ENCODE measurements at places on chromosomes 1 and 21.

DNA sequence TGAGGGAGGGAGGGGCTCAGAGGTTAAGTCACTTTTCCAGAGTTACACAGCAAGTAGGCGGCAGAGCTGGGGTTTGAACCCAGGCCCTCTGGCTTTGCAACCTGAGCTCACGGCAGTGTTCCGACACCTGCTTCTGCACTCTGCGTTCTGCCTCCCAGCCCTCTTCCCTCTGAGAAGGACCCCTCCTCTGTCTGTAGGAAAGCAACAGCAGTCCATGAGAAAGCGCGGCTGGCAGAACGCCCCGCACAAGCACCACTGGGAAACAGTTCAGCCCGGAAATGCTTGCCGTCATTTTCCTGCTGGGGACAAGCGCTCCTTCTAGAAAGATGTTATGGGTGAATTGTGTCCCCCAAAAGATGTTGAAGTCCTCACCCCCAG, 241.1 kb downstream of the NPHP4 start:
- no peak for DNase-seq

GRCh38 chr1:63368131-63368530, 704 bp downstream of the ALG6 start:
- DNase-seq = peak; percentile 1

DNA sequence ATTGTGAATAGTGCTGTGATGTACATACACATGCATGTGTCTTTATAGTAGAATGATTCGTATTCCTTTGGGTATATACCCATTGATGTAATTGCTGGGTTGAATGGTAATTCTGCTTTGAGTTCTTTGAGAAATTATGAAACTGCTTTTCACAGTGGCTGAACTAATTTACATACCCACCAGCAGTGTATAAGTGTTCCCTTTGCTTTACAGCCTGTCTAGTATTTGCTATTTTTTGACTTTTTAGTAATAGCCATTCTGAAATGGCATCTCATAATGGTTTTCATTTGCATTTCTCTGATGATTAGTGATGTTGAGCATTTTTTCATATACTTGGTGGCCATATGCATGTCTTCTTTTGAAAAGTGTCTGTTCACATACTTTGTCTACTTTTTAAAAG, 54.5 kb upstream of the FAM78B start:
- DNase-seq = no peak

DNA sequence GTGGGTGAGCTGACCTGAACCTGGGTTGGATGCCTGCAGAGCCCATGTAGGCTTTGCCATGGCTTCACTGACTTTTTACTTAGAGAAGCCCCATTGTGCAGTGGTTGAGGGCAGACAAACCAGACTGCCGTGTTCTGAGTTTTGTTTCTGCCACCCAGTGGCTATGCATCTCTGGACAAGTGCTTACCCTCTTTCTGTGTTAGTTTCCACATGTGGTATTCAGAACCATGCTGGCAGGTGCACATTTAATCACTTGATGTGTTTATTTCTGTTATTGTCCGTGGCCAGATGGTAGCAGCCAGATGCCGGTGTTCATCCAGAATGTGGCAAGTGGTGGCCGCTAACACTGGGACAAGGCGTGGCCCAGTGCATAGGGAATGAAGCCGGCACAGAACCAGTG, 10.3 kb upstream of the PTPN7 start:
- DNase-seq = no peak

DNA sequence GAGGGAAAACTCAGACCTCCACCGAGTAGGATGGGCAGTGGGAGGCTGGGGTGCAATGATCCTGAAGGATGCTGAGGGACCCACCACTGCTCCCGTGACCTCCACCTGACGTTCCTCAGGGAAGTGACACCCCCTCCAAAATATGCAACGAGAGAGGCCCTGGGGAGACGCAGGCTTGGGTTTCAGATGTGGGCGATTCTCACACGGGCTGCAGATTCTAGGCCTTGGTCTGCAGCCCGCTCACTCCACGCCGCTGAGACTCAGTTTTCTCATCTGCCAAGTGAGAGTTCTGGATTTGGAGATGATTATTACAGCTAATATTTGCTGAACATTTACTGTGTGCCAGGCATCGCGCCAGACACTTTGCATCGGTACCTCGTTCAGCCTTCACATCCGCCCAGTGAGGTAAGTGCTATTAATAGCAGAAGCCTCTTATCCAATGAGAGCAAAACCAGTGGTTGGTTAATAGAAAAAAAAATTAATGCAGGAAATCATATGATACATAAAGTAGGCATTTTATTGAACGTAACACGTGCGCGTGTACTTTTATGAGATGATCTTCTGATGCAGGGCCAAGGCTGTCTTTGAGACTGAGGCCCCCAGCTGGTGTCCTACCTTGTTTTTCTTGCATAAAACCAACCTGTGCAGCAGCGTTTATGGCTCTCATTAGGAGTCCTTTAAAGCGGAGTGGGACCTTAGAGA, 102.0 kb upstream of the RUNX3 start:
- peak; percentile 90 for DNase-seq

DNA sequence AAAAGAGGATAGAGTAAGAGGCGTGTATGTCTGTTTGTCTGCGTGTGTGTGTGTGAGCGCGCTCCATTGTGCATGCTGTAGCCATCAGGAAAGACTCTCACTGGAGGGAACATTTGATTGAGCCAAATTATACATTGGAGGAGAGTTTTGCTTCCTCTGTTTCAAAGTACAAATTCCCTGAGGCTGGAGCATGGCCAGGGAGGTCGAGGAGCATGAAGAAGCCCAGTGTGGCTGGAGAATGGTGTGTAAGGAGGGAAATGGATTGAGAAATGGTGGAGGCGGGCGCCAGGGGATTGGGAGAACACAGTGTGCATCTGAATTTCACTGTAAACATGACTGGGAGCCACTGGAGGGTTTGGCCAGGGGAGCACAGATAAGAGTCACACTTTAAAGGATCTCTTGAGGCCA, 22.1 kb upstream of the EFNA1 start:
- no peak for DNase-seq

DNA sequence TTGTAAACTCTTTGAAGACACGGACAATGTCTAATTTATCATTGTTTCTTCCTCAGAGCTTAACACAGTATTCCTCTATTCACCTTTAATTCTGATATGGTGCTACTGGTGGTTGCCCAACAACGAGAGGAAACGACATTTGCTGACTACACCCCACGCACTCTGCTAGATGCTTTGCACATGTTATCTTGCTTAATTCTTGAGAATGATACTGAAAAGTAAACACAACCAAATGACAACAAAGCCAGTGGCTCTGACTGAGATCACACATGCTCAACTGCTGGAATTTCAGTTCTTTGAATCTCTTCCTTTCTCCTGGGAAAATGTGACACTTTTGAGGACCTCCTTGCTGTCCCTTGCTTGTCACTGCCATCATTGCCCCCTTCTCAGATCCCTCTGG, 37.2 kb upstream of the DDAH1 start:
- DNase-seq = no peak

DNA sequence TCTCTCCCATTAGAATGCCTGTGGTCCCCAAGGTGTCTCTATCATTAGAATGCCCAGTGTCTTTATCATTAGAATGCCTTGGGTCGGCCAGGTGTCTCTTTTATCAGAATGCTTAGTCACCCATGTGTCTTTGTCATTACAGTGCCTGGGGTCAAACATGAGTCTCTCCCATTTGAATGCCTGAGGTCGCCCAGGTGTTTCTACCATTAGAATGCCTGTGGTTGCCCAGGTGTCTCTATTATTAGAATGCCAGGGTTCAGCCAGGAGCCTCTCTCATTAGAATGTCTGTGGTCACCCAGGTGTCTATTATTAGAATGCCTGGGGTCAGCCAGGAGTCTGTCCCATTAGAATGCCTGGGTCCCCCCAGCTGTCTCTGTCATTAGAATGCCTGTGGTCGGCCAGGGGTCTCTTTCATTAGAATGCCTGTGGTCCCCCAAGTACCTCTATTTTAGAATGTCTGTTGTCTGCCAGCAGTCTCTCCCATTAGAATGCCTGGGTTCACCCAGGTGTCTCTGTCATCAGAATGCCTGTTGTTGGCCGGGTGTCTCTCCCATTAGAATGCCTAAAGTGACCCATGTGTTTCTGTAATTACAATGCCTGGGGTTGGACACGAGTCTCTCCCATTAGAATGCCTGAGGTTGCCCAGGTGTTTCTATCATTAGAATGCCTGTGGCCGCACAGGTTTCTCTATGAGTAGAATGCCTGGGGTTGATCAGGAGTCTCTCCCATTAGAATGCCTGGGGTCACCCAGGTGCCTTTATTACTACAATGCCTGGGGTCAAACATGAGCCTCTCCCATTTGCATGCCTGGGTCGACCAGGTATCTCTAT, 57.1 kb downstream of the RNF187 start:
- DNase-seq = no peak

DNA sequence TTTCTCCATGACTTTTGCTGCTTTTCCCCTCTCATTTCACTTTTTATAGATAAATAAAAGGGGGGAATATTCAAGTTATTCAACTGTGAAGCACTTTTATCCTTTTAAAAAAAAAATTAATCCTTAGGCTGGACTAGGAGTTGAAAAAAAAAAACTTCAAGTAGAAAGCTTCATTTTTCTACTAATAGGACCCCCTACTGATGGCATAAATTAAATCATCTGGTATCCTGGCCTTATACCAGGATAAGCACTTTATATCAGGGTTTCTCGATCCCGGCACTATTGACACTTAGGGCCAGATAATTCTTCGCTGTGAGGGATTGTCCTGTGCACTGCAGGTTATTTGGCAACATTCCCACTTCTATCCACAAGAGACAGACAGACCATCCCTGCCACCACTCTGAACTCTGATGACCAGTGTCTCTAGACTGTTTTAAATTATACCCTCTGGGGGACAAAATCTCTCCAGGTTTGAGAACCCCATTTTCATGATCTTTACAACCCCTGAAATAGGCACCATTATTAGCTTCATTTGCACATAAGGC, 17.6 kb downstream of the USP33 start:
- DNase-seq = no peak

DNA sequence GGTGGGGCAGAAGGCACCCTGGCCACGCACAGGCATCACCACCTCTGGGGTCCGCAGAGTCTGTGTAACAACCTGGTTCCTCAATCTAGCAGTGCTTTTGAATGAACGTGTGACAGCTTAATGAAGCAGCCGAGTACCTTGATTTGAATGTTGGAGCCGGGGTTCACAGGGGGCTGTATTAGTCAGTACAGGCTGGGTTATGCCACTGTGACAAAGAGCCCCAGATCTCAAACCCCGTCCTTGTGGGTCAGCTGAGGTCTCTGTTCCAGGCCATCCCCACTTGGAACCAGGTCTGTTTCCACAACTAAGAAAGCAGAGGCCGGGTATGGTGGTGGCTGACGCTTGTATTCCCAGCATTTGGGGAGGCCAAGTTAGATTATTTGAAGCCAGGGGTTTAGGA, 10.5 kb downstream of the TMEM240 start:
- DNase-seq = no peak

DNA sequence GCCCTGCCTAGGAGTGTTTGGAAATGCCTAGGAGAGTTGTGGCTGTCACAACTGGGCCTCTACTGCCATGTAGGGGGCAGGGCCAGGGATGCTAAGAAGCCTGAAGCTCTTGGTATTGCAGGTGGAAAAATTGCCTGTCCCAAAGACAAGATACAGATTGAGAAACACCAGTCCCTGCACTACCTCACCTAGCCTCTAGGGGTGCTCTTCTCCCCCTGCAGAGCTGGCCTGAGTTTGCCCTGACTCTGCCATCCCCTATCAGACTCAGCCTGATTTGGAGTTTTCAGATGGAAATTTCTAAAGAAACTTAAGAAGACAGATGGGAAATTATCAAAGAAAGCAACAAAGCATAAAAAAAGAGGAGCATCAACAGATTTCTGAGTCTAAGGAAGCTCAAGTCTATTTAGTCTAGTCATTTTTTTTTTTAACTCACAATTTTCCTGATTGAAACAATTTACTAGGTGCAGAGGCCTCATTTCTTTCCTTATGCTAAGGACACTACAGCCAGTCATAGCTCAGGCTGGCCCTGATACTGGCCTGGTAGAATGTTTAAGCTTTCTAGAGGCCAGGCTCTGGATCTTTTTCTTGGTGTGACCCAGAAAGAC, 61.4 kb upstream of the LRRN2 start:
- DNase-seq = peak; percentile 39

DNA sequence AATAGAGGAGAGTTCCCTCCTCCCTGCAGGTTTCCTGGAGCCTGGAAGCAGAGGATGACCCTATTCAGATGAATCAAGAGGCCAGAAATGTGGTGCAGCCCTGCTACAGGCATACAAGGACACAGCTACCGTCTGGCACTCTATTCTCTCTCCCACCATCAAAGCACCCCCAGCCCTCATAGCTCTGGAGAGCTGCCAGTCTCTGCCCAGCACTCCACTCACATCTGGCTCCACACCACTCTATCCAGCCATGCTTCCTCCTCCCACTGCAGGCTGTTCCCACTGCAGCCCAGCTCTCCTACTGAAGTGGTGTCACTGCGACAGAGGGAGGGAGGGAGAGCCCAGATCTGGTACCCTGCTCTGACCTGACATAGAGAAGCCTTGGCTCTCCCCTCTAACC, 18.4 kb downstream of the SYT2 start:
- DNase-seq = no peak

GRCh38 chr1:45001011-45001481, 10.1 kb downstream of the HECTD3 start:
- DNase-seq = no peak

DNA sequence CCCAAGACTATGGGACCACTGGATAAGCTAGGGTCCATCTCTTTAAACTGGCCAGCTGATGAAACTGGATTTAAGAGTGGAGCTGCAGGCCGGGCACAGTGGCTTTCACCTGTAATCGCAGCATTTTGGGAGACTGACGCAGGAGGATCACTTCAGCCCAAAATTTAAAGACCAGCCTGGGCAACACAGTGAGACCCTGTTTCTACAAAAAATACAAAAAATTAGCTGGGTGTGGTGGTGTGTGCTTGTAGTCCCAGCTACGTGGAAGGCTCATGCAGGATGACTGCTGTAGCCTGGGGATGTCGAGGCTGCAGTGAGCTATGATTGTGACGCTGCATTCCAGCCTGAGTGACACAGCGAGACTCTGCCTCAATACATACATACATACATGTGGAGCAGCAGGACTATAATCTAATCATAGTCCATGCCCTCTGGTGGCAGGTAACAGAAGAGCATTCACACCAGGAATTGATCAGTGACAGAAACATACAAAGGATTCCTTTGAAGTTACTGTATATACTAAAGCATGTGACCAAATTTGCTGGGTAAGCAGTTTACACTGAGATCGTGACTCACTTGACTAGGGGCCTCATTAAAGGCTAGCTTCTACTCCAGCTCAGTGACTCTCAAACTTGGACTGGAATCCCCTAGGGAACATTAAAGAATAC, 101.5 kb upstream of the SLFNL1 start:
- DNase-seq = peak; percentile 7

- DNase-seq = no peak
Measured at GRCh38 chr1:234484991-234485739, 6.2 kb upstream of the TARBP1 start.

DNA sequence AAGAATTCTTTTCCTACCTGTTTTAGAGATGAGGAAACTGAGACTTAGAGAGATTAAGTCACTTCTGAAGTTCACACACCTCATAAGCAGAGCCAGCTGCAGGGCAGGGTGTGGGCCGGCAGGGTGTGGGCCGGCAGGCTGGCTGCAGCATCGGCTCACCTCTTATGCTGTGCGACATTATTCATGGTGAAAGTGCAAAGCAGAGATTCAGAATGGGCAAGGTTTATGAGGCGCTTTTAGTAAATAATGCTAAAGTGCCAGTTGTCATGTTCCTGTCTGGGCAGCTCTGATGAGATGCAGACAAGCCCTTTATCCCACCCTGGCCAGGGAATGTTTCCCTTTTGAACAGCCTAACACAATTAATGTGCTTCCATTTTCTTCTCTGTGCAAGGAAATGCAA, 14.6 kb downstream of the MAB21L3 start:
- DNase-seq = no peak

GRCh38 chr1:99777752-99778151, 11.3 kb upstream of the FRRS1 start:
- no peak for DNase-seq

- DNase-seq = no peak
Measured at GRCh38 chr1:81803431-81804110, 2.8 kb downstream of the ADGRL2 start.

Data from CD4-positive, alpha-beta T cell treated with Interleukin-21 for 1 hour (primary cell).